Heart right ventricle (tissue), 16 donors: ENCODE measurements at places on chromosomes 7 and 10. TPM values are rescaled to one million over a fixed set of nuclear protein-coding genes. Genes with fewer than 3 reads are reported as not detected.

Gene EBLN1
- polyA plus RNA-seq = not detected

Gene PPP1R9A
- 8.9 TPM for polyA plus RNA-seq

Gene AASS
- polyA plus RNA-seq = 37.5 TPM

DNA sequence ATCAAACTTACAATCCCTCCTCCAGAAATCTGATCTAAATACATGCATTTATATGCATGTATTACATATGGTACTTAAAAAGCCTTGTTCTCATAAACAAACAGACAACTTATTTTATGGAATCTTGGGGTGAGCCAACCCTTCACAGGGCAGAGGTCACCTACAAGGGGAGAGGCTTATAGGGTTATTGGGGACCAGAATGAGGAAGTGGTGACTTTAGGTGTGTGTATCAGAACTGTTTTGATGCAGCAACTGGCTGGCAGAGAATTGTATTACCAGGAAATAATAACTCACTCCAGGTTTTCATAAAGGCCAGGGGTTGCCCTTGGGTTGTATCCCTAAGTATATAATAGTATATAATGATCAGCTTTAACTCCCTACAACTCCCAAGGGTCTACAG is 91.1 kb downstream of the SVIL start:
- DNase-seq = no peak

- no peak for DNase-seq
Observed at GRCh38 chr10:91247360-91248111, 27.1 kb downstream of the PCGF5 start.
